ENCODE measurements at places on chromosomes 7 and 10.

DNA sequence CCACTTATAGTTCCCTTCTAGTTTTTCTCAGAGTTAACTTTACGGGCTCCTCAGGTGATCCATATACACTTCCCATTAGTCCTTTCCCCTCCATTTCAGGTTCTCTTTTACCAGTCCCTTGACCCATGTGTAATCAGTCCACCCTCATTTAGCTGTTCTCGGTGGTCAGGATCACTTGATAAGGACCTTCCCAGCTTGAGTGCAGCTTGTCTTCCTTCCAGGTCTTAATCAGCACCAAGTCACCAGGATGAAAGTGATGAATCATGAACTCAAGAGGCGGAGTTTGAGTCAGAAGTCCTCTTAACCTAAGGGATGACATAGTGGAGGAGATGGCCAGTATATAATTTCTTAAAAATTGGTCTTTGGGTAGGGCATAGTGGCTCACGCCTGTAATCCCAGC, 63.1 kb upstream of the CNTNAP2 start:
- no peak for DNase-seq

- DNase-seq, result no peak
Measured at GRCh38 chr10:129521161-129522025, 54.4 kb downstream of the MGMT start.

GRCh38 chr10:71964098-71964742, at the start of gene CHST3:
CHST3 (plus strand) TSS chr10:71964395; CDS start chr10:72005843, 41,448 bp downstream.
- DNase-seq, result no peak

DNA sequence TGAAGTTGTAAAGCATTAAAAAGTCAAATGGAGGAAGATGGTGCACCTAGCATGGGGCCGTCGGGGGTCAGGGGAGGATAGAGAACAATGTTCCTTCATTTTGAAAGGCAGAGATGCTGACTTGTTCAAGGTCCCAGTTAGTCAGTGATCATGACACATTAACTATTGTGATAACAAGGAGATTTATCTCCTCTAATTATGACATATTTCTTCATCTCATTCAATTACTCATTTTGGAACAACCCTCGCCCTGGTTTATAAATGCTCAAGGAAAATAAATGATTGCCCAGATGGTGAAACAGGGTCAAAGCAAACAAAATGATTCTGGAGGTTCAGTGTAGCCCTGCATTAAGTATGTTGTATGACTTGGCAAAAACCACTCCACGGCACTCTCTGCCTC, 106.2 kb downstream of the ITIH5 start:
- no peak for DNase-seq

GRCh38 chr7:90262438-90262837, 17.5 kb downstream of the CFAP69 start:
- DNase-seq, result no peak
